Activated CD4-positive, alpha-beta T cell treated with anti-CD3 and anti-CD28 coated beads for 36 hours (primary cell): ENCODE measurements at places on chromosomes 7 and 10.
A peak's percentile ranks its signal among the peaks of the same experiment; 100 is the strongest.

DNA sequence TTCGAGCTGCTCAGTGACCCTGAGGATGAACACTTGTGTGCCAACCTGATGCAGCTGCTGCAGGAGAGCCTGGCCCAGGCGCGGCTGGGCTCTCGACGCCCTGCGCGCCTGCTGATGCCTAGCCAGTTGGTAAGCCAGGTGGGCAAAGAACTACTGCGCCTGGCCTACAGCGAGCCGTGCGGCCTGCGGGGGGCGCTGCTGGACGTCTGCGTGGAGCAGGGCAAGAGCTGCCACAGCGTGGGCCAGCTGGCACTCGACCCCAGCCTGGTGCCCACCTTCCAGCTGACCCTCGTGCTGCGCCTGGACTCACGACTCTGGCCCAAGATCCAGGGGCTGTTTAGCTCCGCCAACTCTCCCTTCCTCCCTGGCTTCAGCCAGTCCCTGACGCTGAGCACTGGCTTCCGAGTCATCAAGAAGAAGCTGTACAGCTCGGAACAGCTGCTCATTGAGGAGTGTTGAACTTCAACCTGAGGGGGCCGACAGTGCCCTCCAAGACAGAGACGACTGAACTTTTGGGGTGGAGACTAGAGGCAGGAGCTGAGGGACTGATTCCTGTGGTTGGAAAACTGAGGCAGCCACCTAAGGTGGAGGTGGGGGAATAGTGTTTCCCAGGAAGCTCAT is 1.1 kb downstream of the DDIT4 start:
- peak; percentile 82 for DNase-seq

- DNase-seq = no peak
Observed at GRCh38 chr7:107387573-107388219, 82.2 kb upstream of the GPR22 start.

GRCh38 chr10:27745732-27746396 is at the start of gene MKX:
Gene MKX, minus strand, starts transcription at chr10:27745819. Its CDS starts 2,404 bp downstream, at chr10:27743415.
- DNase-seq = peak; percentile 63

DNA sequence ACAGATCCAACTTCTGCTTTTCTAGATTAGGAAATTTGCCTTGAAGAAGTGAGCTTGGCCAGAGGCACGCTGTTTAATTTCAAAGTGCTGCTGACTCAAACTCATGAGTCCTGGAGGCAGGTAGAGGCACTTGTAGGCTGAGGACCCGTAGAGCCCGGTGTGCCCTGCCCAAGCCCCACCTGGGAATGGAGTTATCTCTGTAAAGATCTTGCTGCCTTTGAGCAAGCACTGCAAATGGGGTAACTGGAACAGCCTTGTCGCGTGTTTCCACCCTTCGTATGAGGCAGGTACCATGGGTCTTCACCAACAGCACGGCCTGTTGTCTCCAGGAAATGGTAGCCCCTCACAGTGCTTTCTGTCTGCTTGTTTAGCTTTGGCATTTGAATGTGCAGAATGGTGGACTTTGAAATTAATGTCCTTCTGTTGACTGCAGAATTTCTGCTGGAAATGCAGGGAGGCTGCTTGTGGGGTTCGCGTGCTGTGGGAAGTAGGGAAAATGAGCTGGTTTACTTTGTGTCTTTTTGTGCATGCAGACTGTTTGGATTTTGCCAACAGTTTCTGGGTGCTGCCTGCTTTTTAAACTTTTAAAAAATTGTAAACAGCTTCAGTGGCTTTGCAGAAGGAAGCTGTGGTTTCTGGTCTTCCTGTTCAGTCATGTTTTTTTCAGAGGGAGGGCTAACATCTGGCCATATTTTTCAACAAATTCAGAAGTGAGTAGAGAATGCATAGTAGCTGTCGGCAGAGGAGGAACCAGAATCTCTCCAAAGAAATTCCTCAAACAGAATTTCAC is 27.2 kb downstream of the CCM2 start:
- DNase-seq = peak; percentile 37

GRCh38 chr10:126576336-126576735 is 94.2 kb downstream of the C10orf90 start:
- no peak for DNase-seq

DNA sequence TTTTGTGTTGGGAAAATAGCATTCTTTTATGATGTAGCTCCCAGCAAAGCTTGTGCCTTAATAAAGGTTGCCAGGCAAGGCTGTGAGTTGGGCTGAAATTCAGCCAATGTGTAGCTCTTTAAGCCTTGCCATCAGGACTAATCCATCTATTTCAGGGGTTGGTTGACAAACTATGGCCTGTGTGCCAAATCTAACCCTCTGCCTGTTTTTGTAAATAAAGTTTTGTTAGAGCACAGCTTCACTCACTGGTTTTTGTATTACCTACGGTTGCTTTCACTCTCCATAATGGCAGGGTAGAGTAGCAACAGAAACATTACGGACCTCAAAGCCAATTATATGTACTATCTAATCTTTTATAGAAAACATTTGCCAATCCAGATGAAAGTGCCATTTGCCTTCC is 638.1 kb upstream of the POT1 start:
- no peak for DNase-seq

- DNase-seq = no peak
Observed at GRCh38 chr7:36262309-36263094, 109.4 kb downstream of the EEPD1 start.

DNA sequence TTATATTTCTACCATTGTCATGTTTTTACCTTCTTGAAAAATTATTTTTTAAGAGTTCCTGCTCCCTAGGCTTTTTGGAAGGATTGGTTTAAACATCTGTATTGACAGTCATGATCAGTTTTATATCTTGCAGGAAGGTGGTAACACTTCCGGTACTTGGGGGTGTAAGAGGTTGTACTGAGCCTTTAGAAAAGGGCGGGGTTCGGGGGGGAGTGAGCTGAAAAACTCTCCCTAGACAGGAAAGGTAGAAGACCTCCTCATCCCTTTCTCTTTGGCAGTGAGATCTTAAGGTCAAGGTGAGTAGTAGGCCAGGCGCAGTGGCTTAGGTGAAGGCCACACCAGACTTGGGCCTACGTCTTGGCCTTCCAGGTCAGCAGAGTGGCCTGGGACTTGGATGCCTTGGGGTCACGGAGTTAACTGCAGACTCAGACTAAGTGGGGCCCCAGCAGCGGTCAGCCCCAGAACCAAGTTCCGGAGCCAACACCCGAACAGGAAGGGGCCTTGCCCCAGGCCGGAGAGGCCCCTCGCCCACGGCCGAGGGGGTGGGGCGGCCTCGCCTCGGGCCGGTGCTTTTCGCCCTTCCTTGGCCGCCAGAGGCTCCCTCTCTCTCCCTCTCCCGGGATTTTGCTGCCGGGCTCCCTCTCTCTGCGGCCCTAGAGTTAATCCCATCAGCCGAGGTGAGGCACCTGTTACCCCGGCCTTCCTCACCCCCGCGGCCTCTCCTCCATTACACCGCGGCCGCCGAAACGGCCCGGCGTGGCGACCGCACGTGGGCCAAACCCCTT is at the start of gene PPP1R9A:
TSS of gene PPP1R9A (plus strand) at position 569 of the 785 bp plus-strand sequence. CDS start 2,520 bp downstream, outside the sequence.
- DNase-seq = no peak

GRCh38 chr10:109928475-109928891 is 5.2 kb upstream of the XPNPEP1 start:
- no peak for DNase-seq

DNA sequence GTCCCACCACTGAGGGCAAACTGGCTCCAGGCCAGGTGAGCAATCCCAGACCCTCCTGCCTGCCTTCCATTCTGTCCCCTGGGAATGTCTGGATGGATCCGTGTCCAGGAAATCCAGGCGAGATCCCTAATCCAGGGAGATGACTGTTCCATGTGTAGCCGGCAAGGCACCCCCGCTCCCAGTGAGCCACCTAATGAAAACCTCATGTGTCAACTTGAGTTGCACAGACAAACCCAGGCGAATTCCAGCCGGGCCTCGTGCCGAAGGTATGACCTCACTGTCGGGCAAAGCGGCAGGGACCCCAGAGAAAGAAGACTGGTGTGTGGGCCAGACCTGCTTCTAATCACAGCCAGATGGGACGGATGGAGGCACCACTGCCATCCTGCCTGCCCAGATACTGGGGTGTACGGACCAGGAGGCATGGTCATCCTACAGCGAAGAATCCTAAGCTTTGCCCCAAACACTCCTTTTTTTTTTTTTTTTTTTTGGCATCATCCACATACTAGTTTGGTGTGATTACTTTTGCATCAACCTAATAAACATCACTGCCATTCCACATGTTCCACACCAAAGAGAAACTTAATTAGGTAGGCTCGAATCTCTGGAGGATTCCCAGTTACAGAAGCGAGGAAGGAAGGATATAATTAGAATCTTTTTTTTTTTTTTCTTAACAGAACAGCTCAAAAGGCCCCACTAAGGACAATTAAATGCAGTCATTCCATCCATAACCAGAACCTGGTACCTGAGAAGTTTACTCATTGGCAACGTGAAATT is 313.1 kb downstream of the CALN1 start:
- DNase-seq = no peak
